ENCODE measurements at places on chromosomes 13 and 19. TPM values are rescaled to one million over a fixed set of nuclear protein-coding genes. Genes with fewer than 3 reads are reported as not detected.

Gene KLK12
- total RNA-seq = not detected

Gene PDE4A
- total RNA-seq = 30.3 TPM

Gene ZNF541
- 0.37 TPM for total RNA-seq

Gene ZNF526
- total RNA-seq = 6.0 TPM

Gene ADGRE2
- 19.7 TPM for total RNA-seq

Gene PSG3
- total RNA-seq = not detected

- DNase-seq = no peak
Measured at GRCh38 chr13:81487151-81487550, 1146.2 kb upstream of the SPRY2 start.

DNA sequence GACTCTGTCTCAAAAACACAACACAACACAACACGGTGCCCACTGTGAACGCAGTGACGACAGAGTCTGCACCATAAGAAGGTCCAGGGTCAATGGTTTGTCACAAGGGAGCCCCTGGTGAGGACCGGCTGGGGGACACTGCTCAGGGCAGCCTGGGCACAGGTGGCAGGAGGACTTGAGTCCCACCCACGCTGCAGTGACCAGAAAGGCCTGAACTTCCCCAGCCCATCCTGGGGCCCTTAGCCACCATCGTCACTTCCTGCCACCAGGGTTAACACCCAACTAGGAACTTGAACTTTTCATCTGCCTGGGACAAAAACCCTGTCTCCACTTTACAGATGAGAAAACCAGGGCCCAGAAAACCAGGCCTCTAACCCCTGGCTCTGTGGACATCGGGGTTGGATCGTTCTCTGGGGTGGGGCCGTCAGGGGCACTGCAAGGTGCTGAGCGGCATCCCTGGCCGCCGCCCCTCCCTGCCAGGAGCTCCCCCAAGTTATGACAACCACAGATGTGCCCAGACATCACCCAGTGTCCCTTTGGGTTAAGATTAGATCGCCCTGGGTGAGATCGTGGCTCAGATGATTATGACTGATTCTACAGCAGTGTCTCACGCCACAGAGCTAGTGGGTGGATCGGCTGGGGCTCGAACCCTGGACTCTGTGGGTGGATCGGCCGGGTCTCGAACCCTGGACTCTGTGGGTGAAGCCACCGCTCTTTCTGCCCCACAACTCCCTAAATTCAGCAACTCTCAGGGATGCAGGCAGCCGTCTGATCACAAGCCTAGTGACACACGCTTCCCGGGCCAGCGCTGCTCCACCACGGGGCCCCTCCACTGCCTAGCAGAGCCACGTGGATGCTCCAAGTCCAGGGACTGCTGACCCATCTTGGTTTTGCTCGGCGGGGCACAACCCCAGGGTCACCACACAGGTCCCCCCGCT, 14.0 kb downstream of the MOB3A start:
- DNase-seq = no peak

GRCh38 chr19:4531562-4532165, 3.4 kb downstream of the PLIN5 start:
- no peak for DNase-seq

- DNase-seq = no peak
Measured at GRCh38 chr13:49627831-49628652, at the start of gene ARL11. Gene ARL11 (plus strand): TSS chr13:49628507. CDS start chr13:49630448, 1,941 bp downstream.

DNA sequence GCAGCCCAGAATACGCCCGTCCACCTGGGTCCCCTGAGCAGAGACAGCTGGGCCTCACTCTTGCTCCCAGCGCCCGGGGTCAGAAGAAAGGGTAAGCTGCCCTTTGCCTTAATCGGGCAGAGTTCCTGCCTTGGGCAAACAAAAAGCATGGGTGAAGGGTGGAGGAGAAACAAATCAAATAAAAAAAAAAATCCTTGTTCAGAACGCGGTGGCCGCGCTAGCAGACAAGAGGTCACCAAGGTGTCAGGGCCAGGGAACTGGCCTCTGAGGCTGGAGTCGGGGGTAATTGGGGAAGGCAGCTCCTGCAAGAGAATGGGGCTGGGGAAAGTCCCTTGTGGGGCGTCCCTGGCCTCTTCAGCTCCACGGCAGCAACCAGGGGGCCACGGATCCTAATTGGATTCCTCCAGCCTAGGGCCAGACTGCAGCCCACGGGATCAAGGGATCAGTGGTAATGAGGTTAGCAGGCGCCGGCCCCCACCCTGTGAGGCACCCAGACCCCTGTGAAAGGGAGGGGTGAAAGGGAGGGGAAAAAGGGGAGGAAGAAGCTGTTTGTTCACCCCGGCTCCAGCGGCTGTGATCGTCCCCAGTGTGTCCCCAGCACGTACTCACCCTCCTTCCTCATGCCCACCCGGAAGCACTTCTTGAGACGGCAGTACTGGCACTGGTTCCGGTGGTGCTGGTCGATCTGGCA, 5.5 kb downstream of the NR2F6 start:
- no peak for DNase-seq

GRCh38 chr19:7883796-7884570, 4.3 kb upstream of the LRRC8E start:
- no peak for DNase-seq

- DNase-seq = no peak
Measured at GRCh38 chr13:26589754-26590153, 32.3 kb downstream of the WASF3 start.

- no peak for DNase-seq
Measured at GRCh38 chr13:110407531-110407930, 100.4 kb downstream of the COL4A2 start.

- no peak for DNase-seq
Measured at GRCh38 chr13:42328672-42329071, 56.7 kb downstream of the AKAP11 start.

DNA sequence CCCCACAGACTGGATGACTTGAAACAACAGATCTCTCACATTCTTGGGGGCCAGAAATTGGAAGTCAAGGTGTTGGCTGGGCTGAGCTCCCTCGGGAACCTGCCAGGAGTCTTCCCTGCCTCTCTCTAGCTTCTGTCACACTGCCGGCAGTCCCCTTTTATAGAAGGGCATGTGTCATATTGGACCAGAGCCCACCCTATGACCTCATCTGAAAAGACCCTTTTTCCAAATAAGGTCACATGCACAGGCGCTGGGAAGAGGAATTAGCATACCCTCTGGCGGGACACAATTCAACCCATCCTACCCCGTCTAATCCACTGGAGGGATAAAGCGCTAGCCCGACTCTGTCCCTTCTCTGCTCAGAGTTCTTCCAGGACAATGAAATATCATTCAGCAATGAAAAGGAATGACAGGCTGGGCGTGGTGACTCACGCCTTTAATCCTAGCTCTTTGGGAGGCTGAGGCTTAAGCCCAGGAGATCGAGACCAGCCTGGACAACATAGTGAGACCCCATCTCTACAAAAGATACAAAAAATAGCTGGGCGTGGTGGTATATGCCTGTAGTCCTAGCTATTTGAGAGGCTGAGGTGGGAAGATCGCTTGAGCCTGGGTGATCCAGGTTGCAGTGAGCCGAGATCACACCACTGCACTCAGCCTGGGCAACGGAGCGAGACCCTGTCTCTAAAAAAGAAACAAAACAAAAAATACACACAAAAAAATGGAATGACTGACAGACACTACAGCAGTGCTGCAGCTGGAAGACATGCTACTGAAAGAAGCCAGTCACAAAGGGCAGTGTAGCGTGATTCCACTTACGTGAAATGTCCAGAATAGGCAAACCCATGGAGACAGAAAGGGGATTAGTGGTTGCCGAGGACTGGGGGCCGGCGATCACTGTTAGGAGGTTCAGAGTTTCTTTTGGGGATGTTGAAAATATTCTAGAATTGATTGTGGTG, 28.5 kb downstream of the MEIS3 start:
- DNase-seq = no peak

DNA sequence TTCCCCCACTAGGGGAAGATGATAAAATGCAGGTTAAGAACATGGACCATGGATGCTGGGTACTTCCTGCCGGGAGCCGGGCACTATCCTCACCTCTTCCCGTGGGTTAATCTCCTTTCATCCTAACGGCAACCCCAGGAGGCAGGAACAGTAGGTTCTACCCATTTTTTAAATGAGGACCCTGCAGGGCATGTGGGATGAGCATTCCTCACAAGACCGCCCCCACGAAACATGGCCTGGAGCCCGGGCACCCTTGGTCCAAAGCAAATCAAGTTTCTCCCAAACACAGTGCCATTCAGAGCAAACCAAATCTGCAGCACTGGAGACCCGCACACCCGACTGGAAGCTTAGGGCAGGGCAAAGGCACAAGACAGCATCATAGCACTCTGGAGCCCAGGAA, 35.4 kb downstream of the COL4A2 start:
- no peak for DNase-seq

- no peak for DNase-seq
Measured at GRCh38 chr19:52492994-52493470, 34.4 kb upstream of the ZNF808 start.

DNA sequence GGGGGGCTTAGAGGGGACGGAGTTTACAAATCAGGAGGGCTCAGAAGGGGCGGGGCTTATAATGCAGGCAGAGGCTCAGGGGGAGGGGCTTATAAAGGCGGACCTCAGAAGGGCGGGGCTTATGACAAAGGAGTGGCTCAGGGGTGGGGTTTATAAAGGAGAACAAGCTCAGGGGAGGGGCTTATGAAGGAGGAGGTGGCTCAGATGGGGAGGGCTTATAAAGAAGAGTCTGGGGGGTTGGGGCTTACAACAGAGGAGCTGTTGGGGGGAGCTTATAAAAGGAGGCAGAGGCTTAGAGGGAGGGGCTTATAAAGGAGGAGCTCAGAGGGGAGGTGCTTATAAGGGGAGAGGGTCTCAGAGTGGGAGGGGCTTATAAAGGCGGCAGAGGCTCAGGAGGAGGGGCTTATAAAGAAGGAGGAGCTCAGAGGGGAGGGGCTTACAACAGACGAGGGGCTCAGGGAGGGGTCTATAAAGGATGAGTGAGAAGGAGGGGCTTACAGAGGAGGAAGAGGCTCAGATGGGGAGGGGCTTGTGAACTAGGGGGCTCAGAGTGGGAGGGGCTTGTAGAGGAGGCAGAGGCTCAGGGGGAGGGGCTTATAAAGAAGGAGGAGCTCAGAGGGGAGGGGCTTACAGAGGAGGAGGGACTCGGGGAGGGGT, 1.0 kb downstream of the SMIM24 start:
- no peak for DNase-seq

GRCh38 chr13:45691251-45691650, 10.9 kb upstream of the CBY2 start:
- DNase-seq = no peak

DNA sequence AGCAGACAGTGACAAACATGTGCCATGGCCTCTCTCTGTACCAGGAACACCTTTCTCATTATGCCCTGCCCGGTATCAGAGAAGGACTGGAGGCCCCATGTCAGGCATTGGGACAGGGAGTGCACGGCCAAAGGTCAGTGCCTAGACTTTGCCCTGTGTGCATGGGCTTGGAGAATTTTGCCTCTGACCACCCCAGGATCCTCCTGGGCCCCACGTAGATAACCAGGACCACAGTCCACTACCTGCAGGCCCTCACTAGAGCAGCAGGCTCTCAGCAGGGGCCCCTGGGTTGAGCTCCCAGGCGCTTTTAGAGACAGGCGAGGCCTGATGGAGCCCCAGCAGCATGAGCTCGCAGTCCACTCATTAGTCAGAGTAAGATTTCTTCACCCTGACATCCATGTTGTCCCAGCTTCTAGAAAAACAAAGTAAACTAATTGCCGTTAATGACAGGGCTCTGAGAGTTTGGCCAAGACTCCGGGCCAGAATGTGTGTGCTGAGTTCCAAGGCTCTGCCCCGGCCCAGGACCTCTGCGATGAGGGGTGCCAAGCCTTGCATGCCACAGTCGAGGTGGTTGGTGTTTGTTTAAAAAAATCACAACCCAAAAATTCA, 42.7 kb downstream of the CAPN12 start:
- DNase-seq = no peak

DNA sequence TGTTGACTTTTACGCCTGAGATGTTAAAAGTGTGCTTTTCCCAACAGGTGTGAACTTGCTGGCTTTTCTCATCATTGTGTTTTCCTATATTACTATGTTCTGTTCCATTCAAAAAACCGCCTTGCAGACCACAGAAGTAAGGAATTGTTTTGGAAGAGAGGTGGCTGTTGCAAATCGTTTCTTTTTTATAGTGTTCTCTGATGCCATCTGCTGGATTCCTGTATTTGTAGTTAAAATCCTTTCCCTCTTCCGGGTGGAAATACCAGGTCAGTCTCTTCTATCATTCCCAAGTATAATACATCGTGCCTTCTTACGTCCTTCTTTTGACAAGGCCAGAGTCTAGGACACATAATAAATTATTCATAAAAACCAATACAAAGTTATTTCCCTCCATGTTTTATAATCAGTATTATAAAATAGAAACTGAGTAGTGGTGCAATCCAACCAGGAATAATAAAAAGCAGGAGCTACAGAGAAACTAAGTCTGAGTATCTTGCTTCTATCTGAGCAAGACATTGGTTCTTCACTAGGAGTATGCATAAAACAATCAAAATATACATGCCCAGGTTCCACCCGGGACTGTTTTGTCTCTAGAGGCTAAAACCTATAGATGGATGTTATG, 57.9 kb downstream of the RXFP2 start:
- no peak for DNase-seq

DNA sequence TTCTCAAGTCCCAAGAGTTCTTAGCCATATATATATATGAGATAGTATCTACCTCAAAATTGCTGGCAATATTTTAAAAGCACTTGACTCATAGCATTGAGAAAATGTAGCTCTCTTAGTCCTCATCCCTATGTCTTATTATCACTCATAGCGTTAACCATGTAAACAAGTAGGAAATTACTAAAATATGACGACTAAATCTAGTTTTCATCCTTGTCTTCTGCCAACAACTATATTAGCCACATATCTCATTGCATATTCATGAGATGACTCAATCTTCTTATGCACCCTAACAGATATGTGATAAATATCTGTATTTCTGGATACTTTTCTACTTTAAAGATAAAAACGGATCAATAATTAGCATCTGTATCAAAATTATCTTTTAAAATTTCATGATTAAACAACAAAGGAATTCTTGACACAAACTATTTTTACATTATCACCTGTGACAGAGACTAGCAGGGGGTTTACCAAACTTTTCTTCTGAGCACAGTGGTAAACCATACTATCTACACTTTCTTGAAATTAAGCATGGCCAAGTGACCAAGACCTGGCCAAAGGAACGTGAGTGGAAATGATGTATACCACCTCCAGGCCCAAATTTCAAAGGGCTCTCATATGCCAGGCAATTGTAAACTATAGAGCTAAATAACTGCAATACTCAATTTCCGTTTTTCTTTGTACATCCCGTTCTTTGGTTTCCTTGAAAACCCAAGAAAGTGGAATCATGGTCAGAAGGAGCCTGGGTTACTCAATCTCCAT, 45.7 kb downstream of the ZC3H13 start:
- DNase-seq = no peak

Data from omental fat pad (tissue), 4 donors.